ENCODE measurements at places on chromosomes 2 and 18.

- no peak for DNase-seq
These were observed 11.9 kb upstream of the KIDINS220 start for GRCh38 chr2:8849327-8849726.

GRCh38 chr2:145085612-145086011 is 565.7 kb upstream of the ZEB2 start:
- DNase-seq: no peak

DNA sequence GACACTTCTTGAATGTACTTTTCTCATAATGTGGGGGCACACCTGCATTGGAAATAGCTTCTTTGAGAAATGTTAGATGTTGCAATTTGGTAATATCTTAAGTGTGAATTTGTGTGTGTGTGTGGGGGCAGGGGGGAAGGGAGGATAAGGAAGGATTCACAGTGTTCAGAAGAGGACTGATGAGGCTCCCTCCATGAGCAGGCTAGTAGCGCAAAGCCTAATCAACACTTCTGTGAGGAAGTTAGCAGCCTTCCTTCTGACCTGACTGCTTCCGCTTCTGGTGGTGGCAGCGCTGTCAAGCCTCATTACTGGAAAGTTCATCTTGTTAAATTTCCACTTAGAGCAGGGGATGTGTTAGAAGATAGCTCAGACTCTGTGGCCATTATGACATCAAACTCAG is 295.4 kb upstream of the SPRED2 start:
- DNase-seq: no peak

DNA sequence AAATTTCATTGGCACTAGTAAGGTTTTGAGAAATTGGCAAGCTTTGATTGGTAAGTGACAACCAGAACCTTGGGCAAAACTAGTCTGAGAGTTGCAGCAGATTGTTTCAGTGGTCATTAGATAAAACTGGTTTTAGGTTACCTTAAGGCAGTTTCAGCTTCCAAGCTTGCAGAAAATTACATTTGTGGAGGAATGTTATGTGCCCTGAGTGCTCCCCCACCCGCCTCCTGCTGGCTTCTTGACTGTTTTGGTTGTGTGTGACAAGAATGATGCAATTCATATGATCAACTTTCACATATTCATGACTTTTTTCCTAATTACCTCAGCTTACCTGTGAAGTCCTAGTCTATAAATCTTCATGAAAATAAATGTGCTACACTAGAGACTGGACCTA is 599.5 kb upstream of the ZNF804A start:
- no peak for DNase-seq

GRCh38 chr18:44838971-44839666 is 158.4 kb downstream of the SETBP1 start:
- peak; percentile 49 for DNase-seq

GRCh38 chr18:51630706-51631105 is 433.2 kb upstream of the MEX3C start:
- DNase-seq: no peak

- no peak for DNase-seq
These were observed 190.4 kb downstream of the MC4R start for GRCh38 chr18:60182223-60182622.

DNA sequence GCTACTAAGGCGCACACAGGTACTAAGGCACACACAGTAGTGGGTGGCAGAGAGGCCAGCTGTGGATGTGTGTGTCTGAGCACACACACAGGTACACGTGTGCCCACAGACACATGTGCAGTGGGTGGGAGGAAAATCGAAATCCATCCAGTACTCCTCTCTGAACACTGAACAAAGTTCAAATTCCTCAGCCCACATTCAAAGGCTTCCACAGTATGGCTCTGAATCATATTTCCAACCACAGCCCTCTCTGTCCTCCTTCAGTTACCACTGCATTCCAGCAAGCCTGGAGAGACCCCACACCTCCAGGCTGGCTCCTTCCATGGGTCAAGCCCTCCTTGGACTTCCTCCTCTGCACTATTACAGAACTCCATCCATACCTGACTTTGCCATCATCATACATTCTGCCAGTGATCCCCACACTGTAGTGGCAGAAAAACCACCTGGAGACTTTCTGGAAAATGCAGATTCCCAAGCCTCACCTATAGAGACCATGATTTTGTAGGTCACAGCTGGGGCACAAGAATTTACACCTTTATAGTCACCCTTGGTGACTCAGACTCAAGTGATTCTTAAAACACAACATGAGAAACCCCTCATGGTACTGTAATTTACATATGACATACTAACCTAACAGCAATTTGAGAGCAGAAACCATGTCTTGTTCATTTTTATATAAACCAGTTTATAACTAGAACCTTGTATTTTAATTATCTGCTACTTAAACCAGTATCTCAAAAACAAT is 31.4 kb downstream of the EPG5 start:
- no peak for DNase-seq

- no peak for DNase-seq
These were observed 10.7 kb downstream of the DPP4 start for GRCh38 chr2:162063281-162063680.

GRCh38 chr2:29166242-29167039 is 51.2 kb downstream of the CLIP4 start:
- DNase-seq: no peak

DNA sequence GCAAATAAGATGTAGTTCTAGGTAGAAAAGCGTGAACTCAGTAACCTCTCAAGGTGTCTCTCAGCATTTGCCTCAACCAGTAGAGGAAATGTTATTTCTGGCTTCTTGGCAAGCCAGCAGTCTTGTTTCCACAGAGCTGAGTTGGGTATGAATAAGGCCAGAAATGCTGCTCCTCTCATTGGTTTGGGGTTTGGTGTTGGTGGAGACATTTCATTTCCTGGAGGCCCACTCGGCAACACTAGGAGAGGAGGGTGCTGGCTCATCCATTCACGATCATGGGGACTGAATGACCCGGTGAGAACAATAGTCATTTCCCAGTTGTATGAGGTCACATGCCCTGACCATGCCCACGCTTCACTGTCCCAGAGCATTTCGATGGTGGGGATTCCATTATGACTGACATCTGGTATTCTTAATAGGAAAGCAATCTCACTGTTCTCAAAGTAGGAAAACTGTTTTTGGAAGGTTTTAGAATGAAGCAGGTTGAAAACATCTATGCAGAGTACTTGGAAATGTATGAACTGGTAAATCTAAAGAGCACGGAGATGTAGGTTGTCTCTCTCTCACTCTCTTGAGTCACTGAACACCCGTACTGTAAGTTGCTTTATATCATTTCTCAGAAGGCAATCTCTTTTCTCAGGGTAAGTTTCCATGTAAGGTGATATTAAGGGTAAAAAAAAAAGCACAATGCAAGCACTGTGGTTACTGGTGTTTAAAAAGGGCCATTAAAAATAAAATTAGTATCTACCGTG is 37.1 kb upstream of the CTLA4 start:
- DNase-seq: no peak

DNA sequence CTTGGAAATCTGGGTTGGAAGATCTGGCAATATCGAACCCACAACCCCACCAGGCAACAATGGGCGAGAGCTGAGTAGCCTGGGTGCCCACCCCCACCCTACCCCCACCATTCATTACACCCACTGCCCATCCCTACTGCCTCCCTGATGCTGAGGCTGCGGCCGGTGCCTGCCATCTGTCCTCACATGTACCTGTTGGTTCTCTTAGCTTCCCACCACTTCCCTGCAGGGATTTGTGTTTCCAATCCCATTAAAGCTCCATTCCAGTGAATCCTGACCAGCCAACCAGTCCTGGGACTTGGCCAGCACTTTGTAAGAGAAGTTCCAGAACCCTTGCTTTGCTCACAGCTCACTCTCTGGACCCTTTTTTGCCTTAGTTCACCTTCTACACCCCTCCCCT is 163.0 kb upstream of the SH3BP4 start:
- no peak for DNase-seq

- no peak for DNase-seq
These were observed 137.7 kb downstream of the CCBE1 start for GRCh38 chr18:59559528-59559927.

DNA sequence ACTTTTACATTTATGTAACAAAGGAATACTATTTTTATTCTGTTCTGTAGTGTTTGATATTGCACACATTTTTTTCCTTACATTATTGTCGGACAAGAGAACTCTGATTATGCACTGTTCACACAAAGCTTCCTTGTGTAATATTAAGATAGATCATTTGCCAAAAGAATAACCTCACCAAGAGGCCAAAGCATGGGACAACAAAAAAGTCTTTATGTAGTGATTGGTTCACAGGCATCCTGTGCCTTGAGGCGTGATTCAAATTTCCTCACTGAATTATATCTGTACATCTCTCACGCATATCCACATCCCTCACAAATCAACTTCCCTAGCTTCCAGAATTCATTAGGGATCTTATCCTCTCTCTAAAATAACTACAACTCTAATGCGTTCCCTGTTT is 642.7 kb downstream of the NR4A2 start:
- DNase-seq: no peak

DNA sequence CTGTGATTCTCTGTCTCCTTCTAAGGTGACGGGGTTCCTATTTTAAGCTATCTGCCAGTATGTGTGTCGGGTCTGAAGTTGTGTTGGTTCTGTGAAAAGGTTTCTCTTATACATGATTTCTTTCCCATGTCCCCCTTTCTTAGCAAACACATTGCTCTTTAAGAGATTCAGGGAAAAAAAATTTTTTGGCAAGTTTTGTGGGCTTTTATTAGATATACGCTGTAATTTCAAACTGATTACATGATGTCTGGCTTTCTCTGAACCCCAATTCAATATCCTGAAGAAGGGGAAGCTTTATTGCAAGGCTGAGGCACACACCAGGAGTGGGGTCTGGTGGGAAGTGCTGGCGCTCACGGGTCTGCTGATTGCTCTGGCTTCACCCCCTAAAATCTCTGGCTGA is 210.6 kb downstream of the AGPS start:
- no peak for DNase-seq

- no peak for DNase-seq
These were observed 899.3 kb downstream of the TRIB2 start for GRCh38 chr2:13616059-13616458.

- no peak for DNase-seq
These were observed 291.9 kb downstream of the TCF4 start for GRCh38 chr18:55296115-55296514.

GRCh38 chr18:72419914-72420313 is 124.2 kb downstream of the CBLN2 start:
- DNase-seq: no peak

DNA sequence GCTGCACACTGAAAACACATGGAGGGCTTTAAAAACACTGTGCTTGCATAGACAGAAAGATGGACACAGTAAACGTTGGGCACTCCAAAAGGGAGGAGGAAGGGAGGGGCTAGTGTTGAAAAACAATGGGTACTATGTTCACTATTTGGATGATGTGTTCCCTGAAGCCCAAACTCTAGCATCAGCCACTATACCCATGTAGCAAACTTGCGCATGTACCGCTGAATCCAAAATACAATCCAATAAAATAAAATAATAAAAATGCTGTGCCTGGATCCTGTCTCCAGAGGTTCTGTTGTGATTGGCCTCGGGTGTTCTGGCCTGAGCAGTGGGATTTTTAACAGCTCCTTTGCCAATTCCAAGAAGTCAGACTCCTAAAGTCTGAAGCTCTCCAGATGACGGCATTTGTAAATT is 166.0 kb downstream of the TMEM182 start:
- no peak for DNase-seq

DNA sequence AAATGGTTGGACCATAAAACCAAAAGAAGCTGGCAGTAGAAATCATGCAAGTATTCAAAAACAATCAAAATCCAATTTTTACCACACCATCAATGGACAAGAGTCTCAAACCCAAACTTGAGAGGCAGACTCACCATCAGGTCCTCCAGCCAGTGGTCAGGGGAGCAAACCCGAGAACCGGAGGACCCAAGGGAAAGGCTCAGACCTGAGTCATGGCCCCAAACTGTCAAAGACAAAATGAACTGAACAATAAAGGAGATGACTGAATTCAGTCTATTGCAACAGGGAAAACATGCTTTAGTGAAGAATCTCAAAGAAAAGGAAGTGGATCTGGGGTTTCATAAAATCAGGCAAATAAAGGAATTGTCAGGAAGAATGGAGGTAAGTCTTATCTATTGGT is 150.7 kb upstream of the MGAT5 start:
- DNase-seq: no peak

DNA sequence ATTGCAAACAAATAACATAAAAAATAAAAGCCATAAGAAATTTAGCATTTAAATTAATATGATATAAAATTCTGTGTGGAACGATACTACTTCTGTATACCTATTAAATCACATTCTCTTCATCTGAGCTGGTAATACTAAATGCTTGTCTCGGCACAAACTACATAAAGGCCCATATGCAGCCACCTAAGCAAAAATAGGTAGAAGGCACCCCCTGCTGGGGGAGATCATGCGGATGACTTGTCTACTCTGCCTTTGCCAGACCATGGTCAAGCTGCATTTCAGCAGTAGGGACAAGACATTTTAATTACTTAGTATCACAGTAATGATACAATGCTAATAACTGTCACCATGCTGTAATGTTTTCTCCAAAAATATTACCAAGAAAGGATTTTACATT is 108.0 kb downstream of the CDH19 start:
- DNase-seq: no peak

DNA sequence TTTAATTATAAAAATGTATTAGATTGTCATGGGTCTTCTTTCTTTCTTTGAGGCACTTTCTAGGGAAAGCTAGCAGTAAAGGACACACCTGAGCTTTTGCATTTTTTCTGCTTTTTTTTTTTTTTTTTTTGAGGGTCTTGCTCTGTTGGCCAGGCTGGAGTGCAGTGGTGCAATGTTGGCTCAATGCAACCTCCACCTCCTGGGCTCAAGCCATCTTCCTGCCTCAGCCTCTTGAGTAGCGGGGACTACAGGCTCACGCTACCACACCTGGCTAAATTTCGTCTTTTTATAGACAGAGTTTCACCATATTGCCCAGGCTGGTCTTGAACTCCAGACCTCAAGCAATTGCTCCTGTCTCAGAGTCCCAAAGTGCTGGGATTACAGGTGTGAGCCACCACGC is 40.5 kb downstream of the ROCK1 start:
- DNase-seq: no peak
